ENCODE measurements at places on chromosomes 12 and 14. TPM values are rescaled to one million over a fixed set of nuclear protein-coding genes. Genes with fewer than 3 reads are reported as not detected.

Gene ACSM4
- not detected for total RNA-seq

Gene ASCL1
- not detected for total RNA-seq

Gene SPTSSA
- 14.6 TPM for total RNA-seq

Gene NANOG
- total RNA-seq, result not detected

Gene BCDIN3D
- 5.7 TPM for total RNA-seq

Gene IL26
- 0.39 TPM for total RNA-seq

Gene CCDC196
- not detected for total RNA-seq

Gene RHEBL1
- 6.5 TPM for total RNA-seq

Gene TMEM132D
- total RNA-seq, result not detected

Gene CSRP2
- 0.11 TPM for total RNA-seq

Gene CLEC4C
- total RNA-seq, result not detected

Gene FOXA1
- total RNA-seq, result not detected

Gene PPP4R4
- total RNA-seq, result 1.1 TPM

Gene PPM1H
- total RNA-seq, result 0.11 TPM

Gene PIWIL1
- 0.27 TPM for total RNA-seq

Gene P2RX2
- not detected for total RNA-seq

Gene PHLDA1
- total RNA-seq, result 19.4 TPM

Gene FAIM2
- 0.18 TPM for total RNA-seq

Gene KLHDC1
- 1.1 TPM for total RNA-seq

Gene SDR9C7
- total RNA-seq, result not detected

Gene MMP19
- total RNA-seq, result not detected

Gene DPPA3
- total RNA-seq, result not detected

Gene OAS2
- total RNA-seq, result 140 TPM

Gene TMEM179
- total RNA-seq, result 0.30 TPM

Gene PLEKHG7
- total RNA-seq, result not detected

Gene PIK3C2G
- not detected for total RNA-seq

Gene OTOGL
- total RNA-seq, result not detected

Gene SYCP3
- total RNA-seq, result 0.93 TPM

Gene HOXC5
- total RNA-seq, result not detected

Gene ITGA7
- total RNA-seq, result 1.5 TPM

Gene ADAM20
- total RNA-seq, result 0.23 TPM

Gene VDR
- total RNA-seq, result 41.6 TPM

Gene COX8C
- total RNA-seq, result not detected

Gene MYF6
- not detected for total RNA-seq

Gene SMOC1
- not detected for total RNA-seq

Gene TAS2R8
- not detected for total RNA-seq

Gene INHBC
- not detected for total RNA-seq

Gene ETV6
- total RNA-seq, result 30.1 TPM

Gene RAPGEF3
- total RNA-seq, result 0.20 TPM

Gene ACOT4
- total RNA-seq, result 0.55 TPM

Gene PAPLN
- total RNA-seq, result 0.68 TPM

Gene IAPP
- not detected for total RNA-seq

Gene RNF212B
- total RNA-seq, result not detected

Gene OVCH1
- not detected for total RNA-seq

Gene LAG3
- total RNA-seq, result 11.8 TPM

Gene CAPZA3
- total RNA-seq, result not detected

Gene RHOJ
- not detected for total RNA-seq

Gene TMTC1
- 0.39 TPM for total RNA-seq

Gene HNRNPC
- total RNA-seq, result 763 TPM

Gene OR6C6
- not detected for total RNA-seq

Gene RNASE3
- total RNA-seq, result not detected

Gene IFNG-AS1
- total RNA-seq, result not detected

Gene LHX5
- not detected for total RNA-seq

Gene CCDC85C
- total RNA-seq, result 6.3 TPM

Gene CEBPE
- not detected for total RNA-seq

Gene KICS2
- total RNA-seq, result 10.6 TPM

Data from T-helper 2 cell treated with Interferon-gamma antibody and Interleukin-4, amounts not matched to agents 100 ng/mL and 5 ng/mL, for 36 hours (primary cell).